ENCODE measurements at places on chromosomes 1 and 21.

DNA sequence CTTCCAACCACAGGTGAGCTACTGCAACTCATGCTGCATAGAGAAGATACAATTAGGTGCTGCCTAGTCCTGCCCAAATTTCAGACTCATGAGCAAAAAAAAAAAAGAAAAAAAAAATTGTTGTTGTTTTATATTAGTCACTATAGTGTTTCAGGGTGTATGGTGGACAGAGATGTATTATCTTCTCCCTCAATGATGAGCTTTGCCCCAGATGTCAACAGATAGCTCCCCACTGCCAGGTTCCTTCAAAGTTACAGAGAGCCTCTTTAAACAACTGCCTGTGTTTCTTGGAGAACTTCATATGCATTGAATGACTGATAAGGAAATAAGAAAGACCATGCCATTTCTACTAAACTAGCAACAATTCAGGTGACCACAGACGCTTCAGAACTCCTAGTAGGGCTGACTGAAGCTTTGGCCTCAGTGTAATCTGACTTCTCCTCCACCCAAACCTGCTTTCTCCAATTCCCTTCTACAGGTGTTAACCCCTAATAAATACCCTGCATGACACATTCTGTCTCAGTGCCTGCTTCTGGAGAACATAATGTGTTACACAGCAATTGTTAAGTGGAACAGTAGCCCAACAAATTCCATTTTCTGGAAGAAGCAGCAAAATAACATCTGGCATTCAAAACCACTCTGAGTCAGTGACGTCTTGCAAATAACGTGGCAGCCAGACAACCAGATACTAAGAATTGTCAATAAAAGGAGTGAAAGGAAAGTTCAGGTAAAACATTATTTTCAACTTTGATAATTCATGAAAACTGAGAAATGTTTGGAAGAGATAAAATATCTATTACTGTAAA lies 147.7 kb downstream of the CDC42BPA start:
- no peak for DNase-seq

- no peak for DNase-seq
Measured at GRCh38 chr1:92310185-92310597, 11.3 kb downstream of the RPAP2 start.

- no peak for DNase-seq
Measured at GRCh38 chr1:183942933-183943693, 94.4 kb downstream of the COLGALT2 start.

GRCh38 chr1:61851849-61852669 lies 109.8 kb downstream of the PATJ start:
- no peak for DNase-seq

- no peak for DNase-seq
Measured at GRCh38 chr1:212512816-212513559, 80.3 kb downstream of the NENF start.

- DNase-seq: no peak
Measured at GRCh38 chr1:117128323-117129079, 7.0 kb upstream of the TRIM45 start.

DNA sequence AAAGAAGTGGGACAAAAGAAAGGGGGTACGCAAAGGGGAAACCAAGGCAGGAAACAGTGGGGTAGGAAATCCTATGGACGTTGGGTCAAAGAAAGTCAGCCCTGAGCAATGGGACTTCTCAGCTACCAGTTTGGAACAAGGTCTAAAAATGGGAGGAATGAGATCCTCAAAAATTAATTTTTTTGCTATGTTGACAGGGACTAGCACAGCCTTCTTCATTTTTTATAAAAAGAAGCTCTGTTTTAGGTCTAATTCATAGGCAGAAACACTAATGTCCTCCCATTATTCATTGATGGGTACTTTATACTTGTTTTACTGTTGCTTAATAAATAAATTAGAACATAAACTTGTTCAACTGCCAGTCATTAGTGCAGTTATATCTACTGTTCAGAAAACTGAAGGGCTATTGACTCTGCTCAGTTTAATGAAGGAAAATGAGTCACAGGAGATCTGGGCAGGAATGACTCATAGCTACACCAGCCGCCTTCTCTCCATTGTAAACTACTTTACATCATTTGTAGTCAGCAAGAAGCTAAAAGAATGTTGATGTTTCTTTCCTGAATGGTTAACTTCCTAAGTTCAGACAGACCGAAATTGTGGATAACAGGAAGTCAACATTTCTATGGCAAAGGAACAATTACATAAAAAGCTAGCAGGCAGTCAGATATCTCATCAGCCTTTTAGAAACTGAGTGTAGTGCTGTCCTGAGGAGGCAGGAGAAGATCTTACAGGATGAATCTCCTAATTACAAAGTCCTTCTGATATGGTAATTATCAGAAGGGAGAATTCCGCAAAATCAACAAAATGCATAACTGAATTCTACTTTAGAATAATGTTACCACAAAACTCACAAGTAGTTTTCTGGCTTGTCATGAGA lies 356.4 kb upstream of the PKN2 start:
- DNase-seq: no peak

GRCh38 chr1:121408354-121408753 lies 223.6 kb downstream of the SRGAP2C start:
- DNase-seq: no peak

DNA sequence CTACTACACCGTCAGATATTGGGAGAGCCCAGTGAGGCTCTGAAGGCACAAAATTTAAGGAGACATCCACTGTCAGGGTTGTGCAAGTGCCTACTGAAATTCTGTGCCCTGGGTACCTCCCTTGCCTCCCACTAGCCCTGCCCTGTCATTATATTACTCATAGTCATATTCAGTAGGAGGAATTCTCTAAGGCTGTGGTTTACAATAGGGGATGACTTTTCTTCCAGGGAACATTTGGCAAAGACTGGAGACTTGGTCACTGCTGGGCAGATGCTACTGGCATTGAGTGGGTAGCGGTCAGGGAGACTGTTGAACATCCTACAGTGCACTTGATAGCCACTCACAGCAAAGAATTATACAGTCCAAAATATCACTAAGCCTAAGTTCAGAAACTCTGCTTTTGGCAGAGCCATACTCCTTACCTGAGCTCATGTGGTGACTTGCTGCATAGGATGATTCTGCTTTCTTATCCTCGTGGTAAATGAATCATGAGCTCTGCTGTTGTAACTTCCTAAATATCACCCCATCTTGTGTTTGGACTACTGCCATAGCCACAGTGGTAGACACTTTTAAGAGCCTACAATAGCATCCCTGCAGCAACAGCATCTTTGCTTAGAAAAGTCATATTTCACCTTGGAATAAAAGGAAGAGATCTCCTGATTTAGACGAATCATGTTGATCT lies 563.4 kb upstream of the PLXNA2 start:
- DNase-seq: no peak

GRCh38 chr1:36212782-36213181 lies 11.5 kb upstream of the THRAP3 start:
- no peak for DNase-seq

- no peak for DNase-seq
Measured at GRCh38 chr1:86239894-86240293, 83.3 kb upstream of the COL24A1 start.

DNA sequence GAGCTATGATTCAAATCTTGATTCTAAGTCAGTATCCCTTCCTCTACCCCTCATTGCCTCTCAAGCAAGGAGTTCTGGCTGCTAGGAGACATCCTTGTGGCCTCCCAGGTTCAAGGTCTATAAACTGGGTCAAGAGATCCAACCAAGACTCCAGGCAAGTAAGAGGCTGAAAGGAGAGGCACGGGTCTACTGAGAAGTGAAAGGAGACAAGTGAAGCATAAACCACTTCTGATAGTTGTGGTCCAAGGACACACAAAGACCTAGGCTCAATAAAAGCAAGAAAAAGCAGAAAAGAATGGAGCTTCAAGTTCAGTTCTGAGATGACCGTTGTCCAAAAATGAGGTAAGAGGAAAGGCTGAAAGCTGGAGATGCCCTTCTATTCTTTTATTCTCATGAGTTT lies 17.8 kb upstream of the PPP2R5A start:
- DNase-seq: no peak

DNA sequence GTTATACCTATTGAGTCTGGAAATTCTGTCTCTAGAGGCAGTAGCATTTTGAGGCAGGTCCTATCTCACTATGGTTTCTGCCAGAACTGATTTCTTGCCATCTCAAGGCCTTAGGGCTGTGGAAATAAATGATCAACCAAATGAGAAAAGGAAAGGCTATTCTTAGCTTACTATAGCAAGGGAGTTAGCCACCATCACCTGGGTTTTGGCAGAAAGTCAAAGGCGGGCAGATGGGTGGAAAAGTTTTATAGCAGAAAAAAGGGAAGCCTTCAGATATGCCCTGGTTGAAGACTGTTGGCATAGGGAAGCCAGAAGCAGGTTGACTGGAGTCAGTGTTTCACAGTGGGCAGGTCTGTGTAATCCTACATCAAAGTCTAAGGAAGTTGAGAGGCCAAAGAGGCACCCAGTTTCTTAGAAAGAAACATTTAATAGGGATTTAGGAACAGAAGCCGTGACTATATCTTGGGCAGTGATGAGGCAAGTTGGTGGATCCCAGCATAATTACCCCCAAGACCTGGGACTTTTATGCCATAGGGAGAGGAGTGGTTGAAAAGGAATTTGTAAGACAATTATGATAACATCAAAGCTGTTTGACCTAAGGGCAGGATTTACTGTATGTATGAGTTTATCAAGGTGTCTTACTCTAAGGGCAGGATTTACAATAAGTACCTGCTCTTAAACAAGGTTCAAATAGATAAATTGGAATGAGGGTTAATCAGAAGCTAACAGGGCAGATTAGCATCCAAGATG lies 29.7 kb downstream of the CTH start:
- no peak for DNase-seq

GRCh38 chr1:235006132-235006721 lies 122.4 kb downstream of the TOMM20 start:
- DNase-seq: peak; percentile 8

GRCh38 chr21:33696465-33696864 lies 54.2 kb downstream of the ITSN1 start:
- no peak for DNase-seq

GRCh38 chr1:156602557-156602993 lies 1.3 kb upstream of the GPATCH4 start:
- no peak for DNase-seq

GRCh38 chr1:247639381-247639981 lies 34.1 kb downstream of the OR2G3 start:
- no peak for DNase-seq

DNA sequence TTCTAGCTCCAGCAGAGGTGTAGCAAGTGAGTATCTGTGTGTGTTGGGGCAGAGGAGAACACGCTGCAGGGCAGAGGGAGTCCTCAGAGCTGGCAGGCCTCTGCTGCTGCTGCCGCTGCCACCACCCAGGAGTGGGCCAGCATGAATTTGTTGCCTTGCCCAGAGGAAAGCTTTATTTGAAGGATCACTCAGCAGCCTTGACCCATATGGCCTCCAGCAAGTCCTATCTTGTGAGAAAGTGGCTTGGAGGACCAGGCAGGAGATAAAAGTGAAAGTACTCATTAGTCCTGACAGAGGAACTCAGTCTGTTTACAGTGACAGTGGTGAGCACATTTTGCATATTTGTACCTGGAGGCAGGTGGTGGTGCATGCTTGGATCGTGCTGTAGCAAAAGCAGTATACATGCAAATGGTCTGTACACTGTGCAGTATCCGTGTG lies 3.1 kb downstream of the TRAF5 start:
- no peak for DNase-seq

GRCh38 chr1:225026701-225027100 lies 97.2 kb downstream of the DNAH14 start:
- DNase-seq: no peak

- DNase-seq: no peak
Measured at GRCh38 chr1:217332431-217333065, 298.3 kb downstream of the GPATCH2 start.

GRCh38 chr1:174875306-174875705 lies 124.4 kb upstream of the CACYBP start:
- DNase-seq: no peak
